Fibroblast of lung (primary cell): ENCODE measurements at places on chromosomes 4 and X. TPM values are rescaled to one million over a fixed set of nuclear protein-coding genes. Genes with fewer than 3 reads are reported as not detected.

The STPG2 gene
- polyA plus RNA-seq: not detected in 2 replicates

The FAM120C gene
- polyA plus RNA-seq: 4.7 and 4.8 TPM in 2 replicates

The CT45A1 gene
- polyA plus RNA-seq: not detected in 2 replicates

The OTC gene
- not detected in 2 replicates for polyA plus RNA-seq

DNA sequence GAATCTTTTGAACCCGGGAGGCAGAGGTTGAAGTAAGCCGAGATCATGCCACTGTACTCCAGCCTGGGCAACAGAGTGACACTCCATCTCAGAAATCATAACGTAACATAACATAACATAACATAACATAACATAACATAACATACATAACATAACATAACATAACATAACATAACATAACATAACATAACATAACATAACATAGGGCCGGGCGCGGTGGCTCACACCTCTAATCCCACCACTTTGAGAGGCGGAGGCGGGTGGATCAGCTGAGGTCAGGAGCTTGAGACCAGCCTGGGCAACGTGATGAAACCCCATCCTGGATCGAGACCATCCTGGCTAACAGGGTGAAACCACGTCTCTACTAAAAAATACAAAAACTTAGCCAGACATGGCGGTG is 76.7 kb downstream of the NOCT start:
- no peak for DNase-seq

GRCh38 chr4:139857021-139857420 is 191.4 kb downstream of the MGST2 start:
- DNase-seq: no peak

DNA sequence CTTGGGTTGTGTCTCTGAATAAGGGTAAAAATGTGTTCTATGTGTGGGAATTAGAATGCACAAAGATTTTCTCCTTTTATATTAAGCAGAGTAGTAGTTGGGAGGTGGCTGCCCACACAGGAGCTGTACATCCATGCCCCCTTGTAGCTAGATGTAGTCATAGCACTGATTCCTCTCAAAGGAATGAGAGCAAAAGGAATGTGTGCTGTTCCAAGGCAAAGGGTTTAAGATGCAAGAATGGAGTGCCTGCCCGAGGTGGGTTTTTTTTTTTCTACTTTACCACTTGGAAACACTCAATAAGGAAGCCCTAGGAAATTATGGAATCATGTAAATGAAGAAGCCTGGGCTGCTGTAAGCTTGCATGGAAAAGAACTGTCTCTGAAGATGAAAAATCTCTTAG is 2183.2 kb upstream of the AGA start:
- peak; percentile 95 for DNase-seq

GRCh38 chr4:78099058-78099457 is 41.9 kb downstream of the FRAS1 start:
- no peak for DNase-seq

DNA sequence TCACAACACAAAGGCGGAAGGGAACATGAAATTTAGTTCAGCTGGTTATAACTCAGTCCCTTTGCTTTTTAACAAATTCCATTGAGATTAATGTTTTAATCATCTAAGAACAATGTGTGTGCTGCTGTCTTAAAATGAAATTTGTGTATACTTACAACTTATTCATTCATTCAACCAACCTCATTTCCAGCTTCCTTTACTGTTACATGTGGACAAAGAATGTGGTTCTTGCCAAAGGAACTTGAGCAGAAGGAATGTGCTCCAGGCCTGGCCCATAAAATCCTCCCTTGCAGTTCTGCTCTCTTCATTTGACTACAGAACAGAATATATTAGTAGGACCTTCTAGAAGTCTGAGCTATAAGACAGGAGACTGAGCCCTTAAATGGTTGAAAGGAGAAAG is 176.8 kb upstream of the GLRA2 start:
- DNase-seq: no peak

GRCh38 chrX:110060846-110061537 is 58.1 kb downstream of the TMEM164 start:
- DNase-seq: no peak

- no peak for DNase-seq
Observed at GRCh38 chrX:37378830-37379229, 29.7 kb downstream of the PRRG1 start.

DNA sequence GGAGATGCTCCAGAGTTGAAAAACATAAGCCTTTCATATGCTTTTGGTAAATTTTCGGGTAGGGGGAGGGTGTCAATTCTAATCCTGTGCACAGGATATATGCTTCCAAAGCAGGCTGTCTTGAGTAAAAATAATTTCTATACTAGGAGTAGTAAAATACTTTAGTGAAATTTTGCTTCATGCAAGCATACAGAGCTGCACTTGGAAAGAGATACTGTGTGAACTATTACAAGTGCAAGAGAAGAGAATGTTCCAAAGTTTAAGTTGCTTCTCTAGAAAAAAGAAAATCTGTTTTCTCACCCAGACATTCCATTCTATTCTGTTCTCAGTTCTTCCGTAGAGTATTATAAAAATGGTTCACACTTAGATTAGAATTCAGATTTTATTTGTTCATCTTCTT is 324.6 kb upstream of the AADAT start:
- DNase-seq: no peak

- DNase-seq: no peak
Observed at GRCh38 chr4:152684007-152684406, 4.2 kb upstream of the TMEM154 start.

DNA sequence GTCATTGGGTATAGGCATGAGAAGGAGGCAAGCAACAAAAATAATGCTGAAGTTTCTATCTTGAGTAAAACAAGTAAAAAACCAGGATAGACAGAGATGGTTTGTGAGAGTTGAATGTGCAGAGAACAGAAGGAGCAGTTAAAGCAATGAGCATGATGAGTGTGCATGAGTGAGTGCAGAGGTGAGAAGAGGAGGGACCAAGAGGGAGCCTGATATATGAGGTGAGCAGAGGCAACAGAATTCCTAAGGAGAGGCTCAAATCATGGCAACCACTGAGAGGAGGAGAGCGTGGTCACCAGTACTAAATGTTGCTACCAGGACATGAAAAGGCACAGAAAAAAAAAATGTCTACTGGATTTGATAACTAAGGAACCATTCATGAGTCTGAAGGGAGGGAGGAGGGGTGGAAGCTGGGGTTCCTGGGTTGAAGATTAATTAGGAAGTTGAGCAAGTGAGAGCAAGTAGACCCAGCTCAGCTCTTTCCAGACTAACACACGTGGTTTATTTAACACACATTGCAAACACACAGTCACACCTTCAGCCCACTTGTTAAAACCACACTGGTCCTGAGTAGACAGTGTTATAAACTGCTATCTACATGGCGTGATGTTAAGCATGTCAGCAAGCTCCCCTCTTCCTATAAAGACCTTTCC is 69.0 kb upstream of the IQCM start:
- no peak for DNase-seq

- no peak for DNase-seq
Observed at GRCh38 chr4:3107691-3108121, 33.2 kb downstream of the HTT start.
